GDM1 (cell line): ENCODE measurements at places on chromosomes 3 and 15.

DNA sequence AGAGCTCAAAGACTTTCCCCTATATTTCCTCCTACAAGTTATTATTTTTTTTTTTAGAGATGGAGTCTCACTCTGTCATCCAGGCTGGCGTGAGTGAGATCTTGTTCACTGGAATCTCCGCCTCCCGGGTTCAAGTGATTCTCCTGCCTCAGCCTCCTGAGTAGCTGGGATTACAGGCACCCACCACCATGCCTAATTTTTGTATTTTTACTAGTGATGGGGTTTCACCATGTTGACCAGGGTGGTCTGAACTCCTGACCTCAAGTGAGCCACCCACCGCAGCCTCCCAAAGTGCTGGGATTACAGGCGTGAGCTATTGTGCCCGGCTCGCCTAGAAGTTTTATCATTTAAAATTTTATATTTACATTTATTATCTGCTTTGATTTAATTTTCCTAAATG is 5.9 kb downstream of the AKAP13 start:
- no peak for DNase-seq

GRCh38 chr15:68278345-68278594 is 725 bp downstream of the FEM1B start:
- DNase-seq: no peak

GRCh38 chr15:90820481-90820880 is 47.9 kb upstream of the FURIN start:
- no peak for DNase-seq

DNA sequence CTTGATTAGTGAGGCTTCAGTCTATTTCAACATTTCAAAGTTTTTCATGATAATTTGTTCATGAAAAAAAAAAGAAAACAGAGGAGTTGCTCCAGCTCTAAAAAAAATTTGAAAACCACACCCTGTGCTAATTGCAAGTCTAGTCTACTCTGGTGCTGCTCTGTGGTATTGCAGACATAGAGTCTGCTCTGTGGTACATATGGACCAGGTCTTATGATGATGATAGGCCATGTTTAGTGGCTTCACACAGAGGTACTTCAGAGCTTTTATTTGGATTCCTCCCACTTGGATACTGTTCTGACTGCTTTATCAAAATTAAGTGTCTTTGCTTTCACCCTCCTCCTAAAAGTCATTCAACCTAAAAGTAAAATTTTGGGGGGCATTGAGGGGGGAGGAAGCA is 160.8 kb downstream of the ALCAM start:
- DNase-seq: no peak

- no peak for DNase-seq
Measured at GRCh38 chr3:145490088-145491048, 670.6 kb downstream of the PLOD2 start.

DNA sequence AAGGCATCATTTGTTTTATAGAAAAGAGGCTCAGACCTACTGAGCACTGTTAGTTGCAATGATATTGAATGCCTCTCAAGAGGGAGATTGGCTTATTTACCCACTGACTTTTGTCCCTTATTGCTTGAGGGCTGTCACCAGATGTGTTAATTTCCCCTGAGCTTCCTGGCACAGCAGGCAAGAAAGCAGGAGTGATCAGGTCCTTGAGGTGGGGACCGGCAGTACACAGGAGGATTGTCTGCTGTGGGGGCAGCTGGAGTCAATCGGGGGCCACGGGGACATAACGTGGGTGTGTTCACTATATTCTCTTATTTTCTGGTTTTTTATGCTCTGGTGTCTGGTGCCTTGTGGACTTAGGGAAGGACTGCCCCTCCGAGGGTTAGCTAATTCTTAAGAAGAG is 44.6 kb downstream of the GASK1A start:
- no peak for DNase-seq

GRCh38 chr3:76943058-76943457 is 96.8 kb upstream of the ROBO2 start:
- DNase-seq: no peak

DNA sequence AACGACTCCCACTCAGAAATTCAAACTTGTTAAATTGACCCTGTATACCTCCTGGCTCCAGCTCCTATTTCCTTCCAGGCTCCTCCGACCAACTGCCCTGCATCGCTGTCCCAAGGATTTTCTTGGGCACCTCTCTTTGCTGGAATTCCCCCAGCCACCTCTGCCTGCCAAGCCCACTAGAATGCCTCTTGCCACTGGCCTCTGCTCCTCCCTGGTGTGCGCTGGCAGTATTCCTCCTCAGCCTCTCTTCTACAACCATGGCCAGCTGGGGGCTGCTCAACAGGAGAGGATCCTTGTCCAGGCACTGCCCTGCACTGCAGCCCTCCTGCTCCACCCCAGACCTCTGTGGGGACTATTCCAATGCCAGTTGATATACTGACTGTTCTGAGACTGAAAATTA is 7.4 kb downstream of the WNT7A start:
- no peak for DNase-seq

GRCh38 chr3:16828815-16829214 is 55.9 kb upstream of the PLCL2 start:
- DNase-seq: peak; percentile 43

DNA sequence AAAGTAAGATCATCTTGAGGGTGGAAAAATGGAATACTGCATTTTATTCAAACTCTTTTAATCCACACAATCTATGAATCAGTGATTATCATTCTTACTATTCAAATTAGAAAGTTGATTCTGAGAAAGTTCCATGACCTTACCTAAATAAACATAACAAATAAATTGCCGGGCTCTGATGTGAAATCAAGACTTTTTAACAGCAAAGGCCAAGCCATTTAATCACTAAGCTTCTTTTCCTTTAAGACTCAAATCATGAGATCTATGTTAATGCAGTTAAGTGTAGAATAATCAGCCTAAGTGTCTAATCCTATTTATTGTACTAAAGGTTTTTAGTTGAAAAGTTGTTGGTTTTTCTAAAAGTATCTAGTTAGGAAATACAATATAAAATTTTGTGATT is 857.0 kb downstream of the SI start:
- DNase-seq: no peak

- DNase-seq: no peak
Measured at GRCh38 chr3:86948822-86949221, 42.1 kb downstream of the VGLL3 start.

- no peak for DNase-seq
Measured at GRCh38 chr3:61691466-61691865, 130.1 kb downstream of the PTPRG start.

- DNase-seq: no peak
Measured at GRCh38 chr3:105821433-105821832, 47.4 kb downstream of the CBLB start.
